ENCODE measurements at places on chromosomes 12 and 14. TPM values are rescaled to one million over a fixed set of nuclear protein-coding genes. Genes with fewer than 3 reads are reported as not detected.

Gene FBRSL1
- total RNA-seq = 67.1 TPM

Gene TAS2R13
- 1.0 TPM for total RNA-seq

Gene KRT82
- total RNA-seq = not detected

DNA sequence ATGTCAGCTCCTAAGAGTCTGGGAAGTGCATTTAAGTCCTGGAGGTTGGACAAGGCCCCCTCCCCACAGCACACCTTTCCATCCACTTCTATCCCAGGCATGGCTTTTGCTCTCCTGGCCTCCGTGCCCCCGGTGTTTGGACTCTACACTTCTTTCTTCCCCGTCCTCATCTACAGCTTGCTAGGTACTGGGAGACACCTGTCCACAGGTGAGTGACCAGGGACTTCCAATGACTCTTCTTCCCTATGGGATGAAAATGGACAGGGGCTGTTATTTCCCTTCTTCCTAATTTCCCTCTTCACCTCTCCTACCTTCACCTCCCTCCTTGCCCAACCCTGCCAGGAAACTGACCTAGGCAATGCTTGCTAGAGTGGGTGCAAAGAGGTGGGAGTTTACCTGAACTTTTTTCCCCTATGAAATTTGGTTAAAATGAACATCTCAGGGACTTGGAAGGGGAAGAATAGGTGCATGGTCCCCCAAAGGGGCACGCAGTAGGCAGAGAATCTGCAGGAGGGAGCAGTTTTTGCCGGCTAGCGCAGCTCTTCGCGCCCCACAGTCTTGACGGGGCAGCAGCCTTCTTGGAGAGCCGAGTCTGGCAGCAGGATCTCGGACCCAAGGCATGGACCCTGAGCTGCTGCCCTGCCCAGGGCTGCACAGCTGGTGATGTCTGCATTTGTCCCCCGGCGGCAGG is 9.2 kb downstream of the ARHGEF25 start:
- DNase-seq = no peak
- H3K4me1 ChIP-seq = peaks cover 21% of the 10 kb centered on the region
- H3K36me3 ChIP-seq = no peaks in the 10 kb centered on the region
- H3K4me3 ChIP-seq = peak overlapping the region; percentile 63

DNA sequence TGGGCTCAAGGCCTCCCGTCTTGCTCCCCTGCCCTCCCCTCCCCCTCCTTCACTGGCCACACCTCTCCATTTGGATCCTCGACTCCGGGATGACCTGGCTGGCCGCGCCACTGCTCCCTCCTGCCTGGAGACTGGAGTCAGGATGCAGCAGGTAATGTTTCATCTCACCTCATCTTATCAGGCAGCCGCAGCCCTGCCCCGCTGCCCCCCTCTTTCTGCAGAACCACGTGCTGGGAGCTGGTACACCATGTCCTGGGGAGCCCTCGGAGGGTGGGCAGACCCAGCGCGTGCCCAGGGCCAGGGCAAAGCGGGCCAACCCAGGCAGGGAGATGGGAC is 31.1 kb downstream of the BEGAIN start:
- no peak for DNase-seq
- no peaks in the 10 kb centered on the region for H3K27me3 ChIP-seq
- no peaks in the 10 kb centered on the region for H3K36me3 ChIP-seq
- H3K27ac ChIP-seq = no peak overlapping the region
- no peak overlapping the region for H3K4me3 ChIP-seq
- H3K4me1 ChIP-seq = peaks cover 8% of the 10 kb centered on the region

DNA sequence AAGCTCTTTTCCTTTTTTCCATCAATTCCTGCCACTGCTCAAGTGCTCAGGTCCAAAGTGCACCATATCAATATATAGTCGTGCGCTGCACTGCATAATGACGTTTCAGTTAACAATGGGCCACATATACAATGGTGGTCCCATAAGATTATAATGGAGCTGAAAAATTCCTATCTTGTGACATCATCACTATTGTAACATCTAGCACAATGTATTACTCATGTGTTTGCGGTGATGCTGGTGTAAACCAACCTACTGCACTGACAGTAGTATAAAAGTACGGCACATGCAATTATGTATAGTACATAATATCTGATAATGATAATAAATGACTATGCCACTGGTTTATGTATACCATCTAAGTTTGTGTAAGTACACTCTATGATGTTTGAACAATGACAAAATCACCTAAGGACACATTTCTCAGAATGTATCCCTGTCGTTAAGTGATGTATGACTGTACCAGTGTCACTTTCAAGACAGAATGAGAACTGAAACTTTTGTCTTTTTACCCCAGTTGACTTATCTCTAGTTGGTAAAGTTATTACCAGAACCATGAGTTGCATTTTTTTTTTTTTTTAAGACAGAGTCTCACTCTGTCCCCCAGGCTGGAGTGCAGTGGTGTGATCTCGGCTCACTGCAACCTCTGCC is 53.7 kb upstream of the INSM2 start:
- H3K36me3 ChIP-seq = no peaks in the 10 kb centered on the region
- H3K27me3 ChIP-seq = peaks cover 23% of the 10 kb centered on the region
- H3K4me3 ChIP-seq = no peak overlapping the region
- H3K4me1 ChIP-seq = no peaks in the 10 kb centered on the region

DNA sequence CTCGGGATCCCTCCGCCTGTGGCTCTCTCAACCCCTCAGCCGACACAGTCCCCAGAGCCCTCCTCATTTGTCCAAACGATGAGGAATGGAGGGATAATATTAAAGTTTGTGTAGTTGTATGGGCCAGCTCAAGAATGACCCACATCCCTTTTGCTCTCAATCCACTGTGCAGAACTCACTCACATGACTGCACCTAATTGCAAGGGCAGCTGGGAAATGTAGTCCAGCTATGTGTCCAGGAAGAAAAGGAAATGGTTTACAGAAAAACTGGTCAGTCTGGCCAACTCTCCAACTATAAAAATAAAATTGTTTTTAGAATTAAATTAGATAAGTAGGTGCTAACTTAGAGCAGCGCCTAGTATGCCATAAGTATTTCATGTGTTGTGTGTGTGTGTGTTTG is 66.6 kb downstream of the GALNT8 start:
- DNase-seq = no peak
- no peak overlapping the region for H3K27ac ChIP-seq
- H3K27me3 ChIP-seq = peaks cover 20% of the 10 kb centered on the region
- no peaks in the 10 kb centered on the region for H3K4me1 ChIP-seq
- no peaks in the 10 kb centered on the region for H3K36me3 ChIP-seq

All from activated naive CD8-positive, alpha-beta T cell treated with anti-CD3 and anti-CD28 coated beads, Interleukin-2, amount 10 ng/mL, durations not matched to agents 7 days and 5 days (primary cell).